NCI-H1930 (cell line): ENCODE measurements at places on chromosomes 3 and 15.

- no peak for DNase-seq
These were observed 914.9 kb upstream of the EPHA6 start for GRCh38 chr3:95899494-95899893.

DNA sequence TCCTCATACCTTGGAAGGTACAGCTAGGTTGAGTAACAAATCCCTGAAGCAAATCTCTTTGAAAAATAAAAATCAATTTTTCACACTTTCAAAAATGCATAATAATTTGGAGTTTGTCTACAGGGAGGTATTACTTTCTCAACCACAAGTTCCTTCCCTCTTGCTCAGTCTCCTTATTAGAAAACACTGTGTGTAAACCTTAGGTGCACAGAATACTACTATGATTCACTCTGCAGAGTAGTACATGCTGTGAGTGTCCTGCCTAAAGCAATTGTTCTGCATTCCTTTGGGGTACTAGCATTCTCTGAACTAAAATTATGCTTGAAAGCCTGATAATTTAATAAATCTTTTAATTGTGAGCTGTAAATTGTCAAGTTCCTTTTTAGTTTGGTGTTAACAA lies 115.9 kb upstream of the EPHA3 start:
- DNase-seq = no peak

- no peak for DNase-seq
These were observed 366.5 kb downstream of the LPP start for GRCh38 chr3:188520466-188520865.

DNA sequence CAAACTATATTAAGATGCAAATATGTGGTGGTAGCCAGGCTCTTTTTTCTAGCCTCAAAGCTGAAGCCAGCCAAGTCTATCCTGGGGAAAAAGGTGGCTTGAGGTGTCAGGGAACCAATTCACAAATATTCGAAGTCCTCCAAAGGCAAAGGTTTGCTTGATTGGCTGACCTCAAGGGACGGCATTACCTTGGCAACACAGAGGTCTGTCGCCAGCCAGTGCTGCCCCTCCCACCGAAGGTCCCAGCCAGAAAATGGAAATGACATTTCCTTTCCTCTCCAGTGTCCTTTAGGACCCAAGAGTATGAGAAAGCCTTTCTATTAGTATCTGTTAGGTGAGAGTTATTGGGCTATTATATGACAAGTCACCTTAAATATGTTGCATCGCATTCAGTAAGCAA lies 96.0 kb upstream of the LIMD1 start:
- DNase-seq = no peak

- no peak for DNase-seq
These were observed 123.9 kb downstream of the ANO10 start for GRCh38 chr3:43497905-43498365.

GRCh38 chr3:79002465-79003372 lies 765.1 kb downstream of the ROBO1 start:
- DNase-seq = no peak

GRCh38 chr3:141255846-141256261 lies 24.2 kb downstream of the PXYLP1 start:
- no peak for DNase-seq

GRCh38 chr15:50358845-50359244 lies 3.8 kb upstream of the GABPB1 start:
- no peak for DNase-seq

GRCh38 chr3:148554367-148554766 lies 143.3 kb upstream of the AGTR1 start:
- no peak for DNase-seq

DNA sequence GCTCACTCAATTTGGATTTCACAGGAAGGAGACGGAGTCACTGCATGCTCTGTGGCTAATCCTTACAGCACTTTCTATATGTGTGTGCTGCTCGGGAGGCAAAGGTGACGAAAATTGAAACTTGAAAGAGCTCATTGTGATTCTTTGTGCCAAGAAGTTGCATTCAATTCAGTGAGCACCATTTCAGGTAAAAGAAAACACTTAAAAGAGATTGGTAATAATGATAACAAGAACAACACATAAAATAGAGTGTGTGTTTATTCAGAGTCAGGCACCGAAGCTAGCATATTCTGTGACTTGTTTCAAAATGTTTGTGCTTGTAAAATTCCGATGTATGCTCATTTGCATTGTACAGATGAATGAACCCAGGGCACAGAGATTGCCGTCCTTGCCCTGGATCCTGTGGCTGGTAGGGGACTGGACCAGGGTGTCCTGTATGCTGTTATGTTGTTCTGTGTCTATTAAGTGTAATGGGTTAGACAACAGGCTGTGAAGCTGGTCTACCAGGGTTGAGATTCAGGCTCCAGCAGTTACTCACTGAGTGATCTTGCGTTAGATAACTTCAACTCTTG lies 193.3 kb upstream of the PROK2 start:
- DNase-seq = no peak

DNA sequence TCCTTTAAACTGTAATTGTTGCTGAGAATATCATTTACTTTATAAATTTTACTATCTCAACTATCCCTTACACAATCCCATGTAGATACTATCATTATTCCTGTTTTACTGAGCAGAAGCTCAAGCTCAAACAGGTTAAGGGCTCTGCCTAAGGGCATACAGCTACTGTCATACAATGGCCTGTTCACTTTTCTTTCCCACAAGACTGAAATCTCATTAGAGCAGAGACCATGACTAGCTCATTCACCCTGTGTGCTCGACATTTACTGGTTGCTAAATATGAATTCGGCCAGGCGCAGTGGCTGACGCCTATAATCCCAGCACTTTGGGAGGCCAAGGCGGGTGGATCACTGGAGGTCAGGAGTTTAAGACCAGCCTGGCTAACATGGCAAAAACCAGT lies 1.6 kb upstream of the MESP2 start:
- DNase-seq = no peak

DNA sequence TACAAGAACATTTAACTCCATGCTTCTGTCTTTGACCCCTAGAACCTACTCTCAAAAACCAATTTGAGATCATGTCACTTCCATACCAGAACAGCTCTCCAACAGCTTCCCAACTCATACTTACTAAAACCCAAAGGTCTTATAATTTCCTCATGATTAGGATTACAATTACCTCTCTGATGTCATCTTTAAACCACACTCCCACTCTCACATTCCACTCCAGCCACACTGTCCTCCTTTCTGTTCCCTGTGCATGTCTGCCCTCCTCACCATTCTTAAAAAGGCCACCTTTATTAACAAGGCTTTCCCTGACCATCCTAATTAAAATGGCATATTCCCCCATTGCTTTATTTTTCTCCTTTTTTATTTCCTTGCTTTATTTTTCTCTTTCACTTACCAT lies 18.9 kb downstream of the PHC3 start:
- no peak for DNase-seq

GRCh38 chr3:100213891-100214573 lies 46.8 kb upstream of the TBC1D23 start:
- DNase-seq = no peak
